Left colon (tissue), 2 donors: ENCODE measurements at places on chromosomes 12 and 14. TPM values are rescaled to one million over a fixed set of nuclear protein-coding genes. Genes with fewer than 3 reads are reported as not detected.

GRCh38 chr12:29255042-29255441 is 106.0 kb downstream of the FAR2 start:
- no peak for DNase-seq

Gene C14orf39
- total RNA-seq: not detected

- no peak for DNase-seq
These were observed 8.3 kb downstream of the TTC6 start for GRCh38 chr14:37603688-37604251.

- no peak for DNase-seq
These were observed 5.2 kb upstream of the SLC8B1 start for GRCh38 chr12:113340061-113340460.

- no peak for DNase-seq
These were observed 55.3 kb downstream of the VCPKMT start for GRCh38 chr14:50060871-50061663.

Gene PTPN21
- 31.8 TPM for total RNA-seq

GRCh38 chr14:80607430-80608190 is 333.9 kb downstream of the CEP128 start:
- no peak for DNase-seq

GRCh38 chr12:108621161-108621560 is 12.5 kb downstream of the SELPLG start:
- DNase-seq: no peak

Gene CACNA2D4
- total RNA-seq: 5.9 TPM

Gene FOXM1
- total RNA-seq: 19.8 TPM

Gene FRMD6
- 4.2 TPM for total RNA-seq

DNA sequence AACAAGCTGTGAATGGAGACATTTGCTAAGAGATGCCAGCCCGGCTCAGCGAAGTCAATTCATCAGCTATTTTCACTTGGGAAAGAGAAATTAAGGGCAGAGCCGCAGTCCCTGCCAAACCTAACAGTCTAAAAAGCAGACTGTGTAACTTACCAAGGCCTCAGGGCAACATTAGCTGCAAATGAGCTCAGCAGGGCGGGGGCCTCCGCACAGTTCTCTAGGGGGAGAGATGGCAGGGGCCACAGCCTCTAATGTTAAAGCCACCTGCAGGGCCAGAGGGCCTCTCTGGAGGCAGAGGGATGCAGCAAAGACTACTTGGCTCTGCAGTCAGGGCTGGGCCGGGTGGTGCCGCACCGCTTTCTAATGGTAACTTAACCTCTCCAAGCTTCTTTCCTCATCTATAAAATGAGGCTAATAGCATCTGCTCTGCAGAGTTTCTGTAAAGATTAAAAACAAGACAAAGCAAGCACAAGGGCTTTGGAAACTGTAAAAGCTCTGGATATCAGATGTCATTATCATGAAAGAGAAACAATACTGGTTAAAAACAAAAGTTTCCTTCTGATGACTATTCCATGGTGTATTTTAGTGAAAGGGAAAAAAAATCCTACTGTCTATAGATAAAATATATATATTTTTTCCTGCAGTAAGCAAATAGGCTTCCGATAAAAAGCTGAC is 13.4 kb upstream of the GPRC5A start:
- no peak for DNase-seq

DNA sequence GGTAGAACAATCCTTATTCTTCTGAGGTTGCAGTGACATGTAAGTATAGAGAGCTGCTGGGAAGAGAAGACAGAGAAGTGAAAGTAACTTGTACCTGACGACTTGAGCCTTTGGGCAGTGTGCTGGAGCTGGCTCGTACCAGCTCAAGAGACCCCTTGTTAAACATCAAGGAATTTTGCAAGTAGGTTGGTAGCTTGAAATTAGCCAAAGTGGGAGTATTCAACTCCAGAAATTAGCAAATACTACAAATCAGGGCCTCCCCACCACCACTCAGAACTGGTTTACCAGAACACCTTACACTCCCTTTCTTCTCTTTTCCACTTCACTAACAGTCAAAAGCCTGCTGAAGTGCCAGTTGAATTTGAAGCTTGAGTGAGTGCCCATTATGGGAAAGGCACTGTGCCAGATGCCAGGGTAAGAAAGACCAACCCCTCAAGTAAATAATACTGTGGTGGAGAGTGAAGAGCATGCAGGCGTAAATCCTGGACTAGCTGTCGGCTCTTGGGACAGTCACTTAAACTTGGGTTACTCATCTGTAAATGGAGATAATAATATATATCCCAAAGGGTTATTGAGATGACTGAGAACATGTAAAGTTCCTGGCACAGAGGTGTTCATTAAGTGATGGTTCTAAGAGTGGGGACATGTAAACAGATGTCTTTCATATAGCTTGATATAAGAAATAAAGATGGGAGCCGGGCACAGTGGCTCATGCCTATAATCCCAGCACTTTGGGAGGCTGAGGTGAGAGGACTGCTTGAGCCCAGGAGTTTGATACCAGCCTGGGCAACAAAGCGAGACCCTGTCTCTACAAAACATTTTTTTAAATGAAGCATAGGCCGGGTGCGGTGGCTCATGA is 27.0 kb upstream of the EID3 start:
- no peak for DNase-seq

GRCh38 chr12:115078990-115079389 is 395.0 kb upstream of the TBX3 start:
- DNase-seq: no peak

Gene TBX5
- total RNA-seq: not detected

DNA sequence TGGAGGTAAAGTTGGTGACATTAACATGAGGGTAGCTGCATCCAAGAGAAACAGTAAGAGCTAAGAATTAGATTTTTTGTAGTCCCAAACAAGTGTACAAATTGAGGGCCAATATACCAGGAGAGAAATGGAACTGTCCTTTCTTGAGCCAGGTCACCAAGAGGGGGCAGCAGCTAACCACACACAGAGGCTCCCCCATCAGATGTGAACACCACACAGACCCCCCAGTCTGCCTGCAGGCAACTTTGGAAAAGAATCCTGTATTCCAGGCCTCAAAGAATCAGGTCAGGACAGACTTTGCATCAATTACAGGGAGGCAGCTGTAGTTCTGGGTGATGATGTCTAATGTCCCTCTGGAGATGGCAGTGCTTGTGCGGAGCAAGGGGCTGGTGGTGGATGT is 77.9 kb downstream of the SPTB start:
- DNase-seq: no peak

GRCh38 chr12:118064608-118065007 is 3.6 kb upstream of the WSB2 start:
- no peak for DNase-seq
